ENCODE measurements at places on chromosomes 7 and 10.

DNA sequence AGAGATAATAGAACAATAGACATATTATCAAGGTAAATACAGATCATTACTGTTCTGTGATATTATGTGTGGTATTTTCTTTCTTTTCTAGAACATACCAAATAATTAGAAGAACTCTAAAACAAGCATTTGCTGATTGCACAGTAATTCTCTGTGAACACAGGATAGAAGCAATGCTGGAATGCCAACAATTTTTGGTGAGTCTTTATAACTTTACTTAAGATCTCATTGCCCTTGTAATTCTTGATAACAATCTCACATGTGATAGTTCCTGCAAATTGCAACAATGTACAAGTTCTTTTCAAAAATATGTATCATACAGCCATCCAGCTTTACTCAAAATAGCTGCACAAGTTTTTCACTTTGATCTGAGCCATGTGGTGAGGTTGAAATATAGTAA lies 185.5 kb downstream of the CFTR start:
- DNase-seq, result no peak

DNA sequence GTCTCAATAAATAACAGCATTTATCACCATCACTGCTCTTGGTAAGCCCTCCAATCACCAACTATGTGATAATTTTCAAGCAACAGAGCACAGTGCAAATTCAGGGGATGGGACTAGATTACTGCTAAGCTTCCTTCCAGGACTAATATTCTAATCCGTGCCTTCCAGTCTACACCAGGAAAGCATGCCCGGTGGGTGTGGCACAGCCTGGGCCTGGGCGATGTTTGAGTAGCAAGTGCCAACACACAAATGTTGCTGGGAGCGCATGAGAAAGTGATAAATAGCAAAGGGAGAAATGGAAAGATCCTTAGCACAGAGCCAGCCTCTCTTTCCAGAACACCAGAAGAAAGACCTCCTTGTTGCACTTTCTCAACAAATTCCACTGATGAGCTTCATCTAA lies 13.5 kb upstream of the TM9SF3 start:
- DNase-seq, result no peak

DNA sequence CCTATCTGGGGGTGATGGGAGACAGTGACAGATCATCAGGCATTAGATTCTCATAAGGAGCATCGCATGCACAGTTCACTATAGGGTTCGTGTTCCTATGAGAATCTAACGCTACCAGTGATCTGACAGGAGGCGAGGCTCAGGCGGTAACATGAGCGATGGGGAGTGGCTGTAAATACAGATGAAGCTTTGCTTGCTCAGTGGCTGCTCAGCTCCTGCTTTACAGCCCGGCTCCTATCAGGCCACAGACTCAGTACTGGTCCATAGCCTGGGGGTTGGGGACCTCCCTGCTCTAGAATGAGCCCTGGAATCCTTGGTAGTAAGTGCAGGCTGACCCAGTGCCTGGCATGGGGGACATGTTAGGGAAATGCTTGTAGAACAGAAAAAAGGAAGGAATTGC lies 426.0 kb downstream of the TYW1 start:
- no peak for DNase-seq

DNA sequence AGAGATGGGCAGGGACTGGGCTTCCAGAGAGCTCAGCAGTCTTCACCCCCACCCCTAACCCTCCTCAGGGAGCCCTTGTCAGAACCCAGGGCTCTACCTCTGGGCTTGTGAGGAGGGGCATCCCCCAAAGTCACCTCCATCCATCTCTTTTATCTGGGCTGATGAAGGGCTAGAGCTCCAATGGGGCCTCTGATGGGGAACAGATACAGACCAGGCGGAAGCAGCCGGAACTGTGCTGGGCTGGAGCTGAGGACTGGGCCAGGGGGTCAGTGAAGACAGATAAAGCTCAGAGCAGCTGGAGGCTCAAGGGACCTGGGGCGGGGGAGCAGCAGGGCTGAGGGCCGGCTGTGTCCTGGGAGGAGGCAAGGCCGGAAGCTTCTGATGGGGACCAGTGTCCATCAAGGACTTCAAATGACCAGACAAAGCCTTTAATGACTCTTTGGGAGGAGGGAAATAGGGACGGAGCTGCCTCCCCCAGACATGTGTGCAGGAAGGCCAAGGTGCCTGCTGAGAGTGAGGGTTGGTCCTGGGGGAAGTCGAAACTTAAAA lies 10.2 kb downstream of the KAZALD1 start:
- no peak for DNase-seq
